ENCODE measurements at places on chromosomes 5 and 9.

- DNase-seq, result no peak
Observed at GRCh38 chr9:76761448-76761847, 2.8 kb upstream of the PCA3 start.

- DNase-seq, result peak; percentile 91
Observed at GRCh38 chr5:141560725-141561483, 57.9 kb downstream of the DIAPH1 start.

- no peak for DNase-seq
Observed at GRCh38 chr9:92602413-92602812, 66.6 kb upstream of the ECM2 start.

- DNase-seq, result no peak
Observed at GRCh38 chr9:93813221-93814076, 141.7 kb downstream of the BARX1 start.

- DNase-seq, result no peak
Observed at GRCh38 chr9:92175441-92175840, 60.2 kb upstream of the SPTLC1 start.

- peak; percentile 69 for DNase-seq
Observed at GRCh38 chr9:132669698-132670456, at the start of gene DDX31. TSS of gene DDX31 (minus strand) at chr9:132669983. CDS start at chr9:132669934, 49 bp downstream.
